CD8-positive, alpha-beta memory T cell (primary cell): ENCODE measurements at places on chromosomes 6 and 20. TPM values are rescaled to one million over a fixed set of nuclear protein-coding genes. Genes with fewer than 3 reads are reported as not detected.

- H3K27ac ChIP-seq = no peak overlapping the region
- no peak for DNase-seq
- no peaks in the 10 kb centered on the region for H3K4me1 ChIP-seq
These were observed 6.2 kb upstream of the GCM1 start for GRCh38 chr6:53154794-53155193.

- H3K36me3 ChIP-seq = no peaks in the 10 kb centered on the region
- no peak overlapping the region for H3K4me3 ChIP-seq
- DNase-seq = no peak
- H3K27ac ChIP-seq = no peak overlapping the region
- no peaks in the 10 kb centered on the region for H3K27me3 ChIP-seq
- H3K4me1 ChIP-seq = no peaks in the 10 kb centered on the region
These were observed 286.5 kb upstream of the MARCKS start for GRCh38 chr6:113570641-113571040.

GRCh38 chr20:32966881-32967781, 37.1 kb downstream of the SUN5 start:
- peak; percentile 41 for DNase-seq
- H3K4me3 ChIP-seq = peak overlapping the region; percentile 40
- peak overlapping the region; percentile 38 for H3K27ac ChIP-seq

DNA sequence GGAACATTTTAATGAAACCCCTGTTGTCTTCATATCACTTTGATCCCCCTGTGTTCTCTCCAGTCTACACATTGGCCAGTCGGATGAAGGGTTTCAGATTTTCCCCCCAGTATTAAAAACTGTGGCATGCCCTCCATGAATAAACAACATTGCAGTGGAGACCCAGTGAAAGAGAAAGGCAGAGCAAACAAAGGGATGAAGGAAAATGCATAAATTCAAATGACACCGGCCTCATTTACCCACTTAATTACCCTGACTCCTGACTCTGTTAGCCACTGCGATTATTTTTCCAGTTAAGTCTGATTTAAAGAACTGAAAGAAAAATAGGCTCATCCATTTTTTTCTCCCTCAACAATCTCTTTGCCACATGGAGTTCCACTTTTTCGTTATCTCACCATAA, 569.2 kb downstream of the TFAP2B start:
- no peaks in the 10 kb centered on the region for H3K27me3 ChIP-seq
- DNase-seq = no peak
- no peaks in the 10 kb centered on the region for H3K4me1 ChIP-seq

DNA sequence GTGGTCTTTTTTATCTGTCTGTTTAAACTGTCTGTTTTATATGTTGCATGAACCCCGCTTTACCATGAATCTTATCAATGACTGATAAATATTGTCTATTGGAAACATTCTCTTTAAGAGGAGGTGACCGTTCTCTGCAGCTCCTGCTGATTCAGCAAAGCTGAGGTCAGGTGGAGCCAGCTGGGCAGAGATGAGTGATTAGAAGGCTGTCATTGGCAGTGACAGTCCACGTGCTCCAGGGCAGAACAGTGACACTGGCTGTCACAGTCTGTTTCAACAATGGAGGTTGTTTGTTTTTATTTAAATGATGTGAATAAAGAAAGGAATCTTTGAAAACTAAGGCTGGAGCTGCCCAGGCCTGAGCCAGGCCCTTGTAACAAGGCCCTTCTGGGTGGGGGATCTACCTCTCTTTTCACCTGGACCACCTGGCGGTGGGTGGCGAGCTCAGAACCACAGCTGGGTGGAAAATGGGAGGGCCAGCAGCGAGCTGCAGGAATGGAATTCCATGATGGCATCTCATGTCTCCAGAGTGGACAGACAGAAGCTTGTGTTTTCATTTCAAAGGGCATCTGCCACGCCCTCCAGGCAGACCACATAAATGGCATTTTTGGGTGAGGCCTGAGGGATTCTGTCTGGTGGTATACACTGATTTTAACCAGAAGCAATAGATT, 12.6 kb downstream of the SYNJ2 start:
- H3K4me1 ChIP-seq = peaks cover 29% of the 10 kb centered on the region
- no peak overlapping the region for H3K27ac ChIP-seq
- DNase-seq = no peak
- no peak overlapping the region for H3K4me3 ChIP-seq
- H3K27me3 ChIP-seq = no peaks in the 10 kb centered on the region

DNA sequence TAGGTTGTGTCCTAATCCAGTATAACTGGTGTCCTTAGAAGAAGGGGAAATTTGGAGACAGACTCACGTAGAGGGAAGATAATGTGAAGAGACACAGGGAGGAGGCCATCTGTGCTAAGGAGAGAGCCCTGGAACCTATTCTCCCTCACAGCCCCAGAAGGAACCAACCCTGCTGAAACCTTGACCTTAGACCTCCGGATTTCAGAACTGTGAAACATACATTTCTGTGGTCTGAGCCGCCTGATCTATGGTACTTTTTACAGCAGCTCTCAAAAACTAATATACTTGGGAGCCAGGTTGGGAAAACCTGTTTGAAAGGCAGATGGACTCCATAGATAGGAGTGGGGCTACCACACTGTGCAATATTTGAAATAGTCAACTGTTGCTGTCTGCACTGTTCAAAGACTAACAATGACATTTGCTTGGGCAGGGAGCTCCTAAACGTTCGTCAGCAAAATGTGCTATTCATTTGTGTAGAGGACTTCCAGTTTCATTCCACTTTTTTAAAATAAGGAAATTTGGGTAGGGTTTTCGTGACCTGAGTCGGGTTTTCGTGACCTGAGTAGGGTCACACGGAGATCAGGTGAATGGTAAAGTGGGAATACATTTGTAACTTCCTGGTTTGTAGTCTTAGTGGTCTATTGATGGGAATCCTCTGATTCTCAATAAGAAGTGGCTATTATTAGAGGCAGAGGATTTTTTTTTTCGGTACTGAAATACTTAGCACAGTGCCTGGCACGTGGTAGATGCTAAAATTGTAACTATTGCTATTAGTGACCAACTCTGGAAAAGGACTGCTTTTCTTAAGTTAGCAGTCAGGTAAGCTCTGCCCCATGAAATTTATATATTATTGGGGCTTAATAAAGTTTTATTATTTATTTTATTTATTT, 11.4 kb downstream of the TAGAP start:
- H3K27ac ChIP-seq = no peak overlapping the region
- H3K36me3 ChIP-seq = peaks cover 33% of the 10 kb centered on the region
- H3K27me3 ChIP-seq = no peaks in the 10 kb centered on the region
- H3K4me1 ChIP-seq = peaks cover 29% of the 10 kb centered on the region

- H3K27ac ChIP-seq = no peak overlapping the region
These were observed 21.7 kb downstream of the PHACTR2 start for GRCh38 chr6:143699430-143699825.

GRCh38 chr6:104682722-104683643, 176.7 kb downstream of the HACE1 start:
- no peaks in the 10 kb centered on the region for H3K27me3 ChIP-seq
- H3K4me3 ChIP-seq = no peak overlapping the region
- H3K36me3 ChIP-seq = no peaks in the 10 kb centered on the region
- peaks cover 10% of the 10 kb centered on the region for H3K4me1 ChIP-seq

DNA sequence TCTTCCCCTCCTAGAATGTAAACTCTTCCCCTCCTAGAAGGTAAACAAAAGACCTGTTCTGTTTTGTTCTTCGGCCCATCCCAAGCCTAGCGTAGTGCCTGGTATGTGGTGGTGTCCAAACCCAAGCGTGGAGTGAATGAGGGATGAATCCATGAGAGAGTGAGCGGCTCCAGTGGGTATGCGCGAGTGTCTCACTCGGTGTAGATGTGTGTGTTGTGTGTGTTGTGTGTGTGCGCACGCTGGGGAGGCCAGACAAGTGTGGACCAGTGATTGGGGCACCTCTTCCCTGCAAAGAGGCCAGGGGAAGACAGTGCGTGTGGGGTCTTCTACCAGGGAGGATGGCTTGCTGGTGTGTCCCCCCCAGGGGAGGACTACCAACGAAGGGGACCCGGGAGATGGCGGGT, 392 bp upstream of the SLC2A10 start:
- peaks cover 23% of the 10 kb centered on the region for H3K27me3 ChIP-seq
- H3K36me3 ChIP-seq = no peaks in the 10 kb centered on the region
- no peak overlapping the region for H3K27ac ChIP-seq
- peaks cover 5% of the 10 kb centered on the region for H3K4me1 ChIP-seq
- H3K4me3 ChIP-seq = no peak overlapping the region
- no peak for DNase-seq

DNA sequence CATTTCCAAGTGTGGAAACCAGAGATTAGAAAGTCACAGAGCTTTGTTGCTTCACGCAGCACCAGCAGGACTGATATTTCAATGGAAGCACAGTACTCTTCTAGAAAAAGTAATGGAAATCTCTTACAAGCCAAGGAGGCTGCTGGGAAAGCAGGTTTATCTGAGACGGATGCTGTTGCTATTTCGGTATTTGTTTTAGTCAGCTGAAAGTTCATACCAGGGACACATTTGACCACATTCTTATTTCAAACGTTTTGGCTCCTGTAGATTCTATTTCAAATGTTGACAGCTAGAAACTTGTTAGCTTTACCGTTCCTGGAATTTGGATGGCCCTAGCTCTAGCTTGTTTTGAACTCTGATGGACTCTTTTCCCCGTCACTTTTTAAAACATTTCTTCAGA, 3.7 kb upstream of the TMEM242 start:
- no peaks in the 10 kb centered on the region for H3K27me3 ChIP-seq
- no peaks in the 10 kb centered on the region for H3K36me3 ChIP-seq
- H3K27ac ChIP-seq = no peak overlapping the region
- no peak overlapping the region for H3K4me3 ChIP-seq
- H3K4me1 ChIP-seq = peaks cover 7% of the 10 kb centered on the region

- H3K36me3 ChIP-seq = no peaks in the 10 kb centered on the region
- H3K27me3 ChIP-seq = no peaks in the 10 kb centered on the region
- H3K27ac ChIP-seq = no peak overlapping the region
These were observed 8.2 kb downstream of the TRERF1 start for GRCh38 chr6:42443312-42444060.

- DNase-seq = no peak
- no peaks in the 10 kb centered on the region for H3K4me1 ChIP-seq
- no peak overlapping the region for H3K4me3 ChIP-seq
- H3K27me3 ChIP-seq = no peaks in the 10 kb centered on the region
- H3K36me3 ChIP-seq = no peaks in the 10 kb centered on the region
- H3K27ac ChIP-seq = no peak overlapping the region
These were observed 24.0 kb upstream of the THBS2 start for GRCh38 chr6:169277619-169278018.

GRCh38 chr6:49464691-49465090, 1.5 kb downstream of the CENPQ start:
- peaks cover 11% of the 10 kb centered on the region for H3K4me1 ChIP-seq
- DNase-seq = no peak
- no peak overlapping the region for H3K4me3 ChIP-seq
- H3K27ac ChIP-seq = no peak overlapping the region
- H3K36me3 ChIP-seq = no peaks in the 10 kb centered on the region
- H3K27me3 ChIP-seq = no peaks in the 10 kb centered on the region

DNA sequence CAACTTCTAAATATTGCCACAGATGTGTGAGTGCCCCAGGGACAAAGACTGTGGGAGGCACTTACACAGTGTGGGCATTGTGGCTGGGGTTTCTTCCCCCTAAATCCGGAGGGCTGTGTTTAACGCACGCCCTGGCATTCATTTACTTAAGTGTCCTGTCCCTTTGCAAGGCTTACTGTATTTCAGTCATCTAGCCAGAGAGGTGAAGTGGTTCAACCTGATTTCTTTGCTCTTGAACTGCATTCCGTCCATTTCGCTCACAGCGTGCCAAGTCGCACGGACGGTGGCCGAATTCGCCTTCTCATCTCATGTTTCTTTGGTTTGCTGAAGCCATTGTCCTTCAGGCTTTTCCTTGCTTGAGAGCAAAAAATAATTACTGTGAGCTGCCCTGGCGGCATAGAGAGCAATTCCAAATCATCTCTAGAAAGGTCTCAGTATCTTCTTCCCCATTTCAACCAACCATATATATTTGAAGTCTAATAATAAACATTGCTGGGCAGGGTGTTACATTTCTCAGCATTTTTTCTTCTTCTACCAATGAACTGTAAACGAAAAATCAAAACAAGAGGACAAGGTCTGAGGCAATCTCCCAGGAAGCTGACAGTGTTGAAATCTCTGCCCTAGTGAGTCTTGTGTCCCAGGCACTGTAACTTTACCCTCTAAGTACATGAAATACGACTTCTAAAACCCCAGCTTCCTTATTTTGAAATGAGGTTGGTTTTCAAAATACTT, 16.9 kb downstream of the SYTL3 start:
- H3K4me3 ChIP-seq = no peak overlapping the region
- no peak overlapping the region for H3K27ac ChIP-seq
- DNase-seq = no peak
- H3K36me3 ChIP-seq = peaks cover 22% of the 10 kb centered on the region
- no peaks in the 10 kb centered on the region for H3K27me3 ChIP-seq
- no peaks in the 10 kb centered on the region for H3K4me1 ChIP-seq

DNA sequence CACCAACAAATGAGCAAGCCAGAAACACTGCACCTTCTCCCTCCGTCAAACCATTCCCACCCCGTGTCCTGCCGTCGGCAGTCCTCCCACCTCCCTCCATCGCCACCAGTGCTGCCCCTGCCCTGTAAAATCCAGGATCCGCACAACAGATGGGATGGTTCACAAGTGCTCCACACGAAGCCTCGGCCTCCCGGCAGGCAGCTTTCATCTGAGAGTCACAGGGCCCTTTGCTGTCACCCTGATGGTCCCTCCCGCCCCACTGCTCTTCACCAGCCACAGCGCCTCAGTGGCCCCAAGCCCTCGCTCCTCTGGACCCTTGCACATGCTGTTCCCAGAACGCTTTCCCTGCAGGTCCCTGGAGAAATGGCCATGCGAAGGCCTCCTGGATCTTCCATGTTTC, 12.1 kb downstream of the SLC4A11 start:
- no peak for DNase-seq
- H3K4me1 ChIP-seq = peaks cover 10% of the 10 kb centered on the region
- no peaks in the 10 kb centered on the region for H3K27me3 ChIP-seq
- H3K4me3 ChIP-seq = no peak overlapping the region
- H3K27ac ChIP-seq = no peak overlapping the region
- H3K36me3 ChIP-seq = peaks cover under 1% of the 10 kb centered on the region

GRCh38 chr6:25371037-25371347, 91.8 kb downstream of the CARMIL1 start:
- H3K27me3 ChIP-seq = no peaks in the 10 kb centered on the region
- no peak for DNase-seq
- no peaks in the 10 kb centered on the region for H3K36me3 ChIP-seq
- H3K4me1 ChIP-seq = peaks cover 43% of the 10 kb centered on the region
- H3K4me3 ChIP-seq = peak overlapping the region; percentile 33

- H3K4me1 ChIP-seq = no peaks in the 10 kb centered on the region
- no peaks in the 10 kb centered on the region for H3K36me3 ChIP-seq
- H3K27ac ChIP-seq = no peak overlapping the region
- no peak for DNase-seq
- no peak overlapping the region for H3K4me3 ChIP-seq
- H3K27me3 ChIP-seq = no peaks in the 10 kb centered on the region
These were observed 17.8 kb downstream of the LRP11 start for GRCh38 chr6:149846321-149846720.

The SLC35D3 gene
- total RNA-seq = not detected

The ARID1B gene
- 53.0 TPM for total RNA-seq

The SLCO4A1 gene
- total RNA-seq = 42.0 TPM

The TMC2 gene
- not detected for total RNA-seq

The TGM2 gene
- total RNA-seq = not detected

The BCAS1 gene
- 0.09 TPM for total RNA-seq

The CCDC170 gene
- total RNA-seq = not detected

The SIGLEC1 gene
- total RNA-seq = 0.18 TPM

The LY6G6C gene
- total RNA-seq = not detected

The AGER gene
- total RNA-seq = 11.9 TPM
